ENCODE measurements at places on chromosomes 5 and 9. TPM values are rescaled to one million over a fixed set of nuclear protein-coding genes. Genes with fewer than 3 reads are reported as not detected.

TIMD4 gene
- not detected for total RNA-seq

INSL4 gene
- total RNA-seq: not detected

TNFSF15 gene
- not detected for total RNA-seq

CBY3 gene
- not detected for total RNA-seq

DDX4 gene
- not detected for total RNA-seq

DELE1 gene
- 64.7 TPM for total RNA-seq

ABO gene
- 15.3 TPM for total RNA-seq
